ENCODE measurements at places on chromosomes 2 and 18. TPM values are rescaled to one million over a fixed set of nuclear protein-coding genes. Genes with fewer than 3 reads are reported as not detected.

The FER1L5 gene
- polyA plus RNA-seq = 0.01 TPM

The TSPYL6 gene
- not detected for polyA plus RNA-seq

The EXOC6B gene
- polyA plus RNA-seq = 14.5 TPM

The LRP2 gene
- not detected for polyA plus RNA-seq

The MARS2 gene
- 3.7 TPM for polyA plus RNA-seq

The CTDP1 gene
- 16.0 TPM for polyA plus RNA-seq

The NAGK gene
- polyA plus RNA-seq = 93.8 TPM

The G6PC2 gene
- not detected for polyA plus RNA-seq

The CHRND gene
- polyA plus RNA-seq = not detected

The POLE4 gene
- 57.0 TPM for polyA plus RNA-seq

The ZNF2 gene
- 3.4 TPM for polyA plus RNA-seq

The POTEF gene
- not detected for polyA plus RNA-seq

The SERPINB10 gene
- not detected for polyA plus RNA-seq

The C1D gene
- polyA plus RNA-seq = 31.2 TPM

The FBXO41 gene
- polyA plus RNA-seq = 1.0 TPM

The NT5DC4 gene
- not detected for polyA plus RNA-seq

The RELCH gene
- polyA plus RNA-seq = 12.8 TPM

The ARHGEF4 gene
- 18.2 TPM for polyA plus RNA-seq

The UGT1A4 gene
- 1.2 TPM for polyA plus RNA-seq

The CRYBA2 gene
- polyA plus RNA-seq = not detected

The RAMP1 gene
- 185 TPM for polyA plus RNA-seq

The EPB41L3 gene
- polyA plus RNA-seq = 25.9 TPM

The RAB1A gene
- polyA plus RNA-seq = 130 TPM

The CDCA7 gene
- 2.4 TPM for polyA plus RNA-seq

The C2orf66 gene
- polyA plus RNA-seq = 0.10 TPM

The SCN9A gene
- 0.67 TPM for polyA plus RNA-seq

The CHRNG gene
- not detected for polyA plus RNA-seq

The ANKAR gene
- 3.8 TPM for polyA plus RNA-seq

The CHST9 gene
- polyA plus RNA-seq = 0.38 TPM

The ARID5A gene
- polyA plus RNA-seq = 50.8 TPM

The MAP2 gene
- 2.7 TPM for polyA plus RNA-seq

The CTAGE1 gene
- not detected for polyA plus RNA-seq

The EVX2 gene
- 0.05 TPM for polyA plus RNA-seq

The SLC38A11 gene
- 2.4 TPM for polyA plus RNA-seq
